ENCODE measurements at places on chromosomes 11 and 22.

- DNase-seq: no peak
Measured at GRCh38 chr11:114137838-114138237, 78.3 kb downstream of the ZBTB16 start.

DNA sequence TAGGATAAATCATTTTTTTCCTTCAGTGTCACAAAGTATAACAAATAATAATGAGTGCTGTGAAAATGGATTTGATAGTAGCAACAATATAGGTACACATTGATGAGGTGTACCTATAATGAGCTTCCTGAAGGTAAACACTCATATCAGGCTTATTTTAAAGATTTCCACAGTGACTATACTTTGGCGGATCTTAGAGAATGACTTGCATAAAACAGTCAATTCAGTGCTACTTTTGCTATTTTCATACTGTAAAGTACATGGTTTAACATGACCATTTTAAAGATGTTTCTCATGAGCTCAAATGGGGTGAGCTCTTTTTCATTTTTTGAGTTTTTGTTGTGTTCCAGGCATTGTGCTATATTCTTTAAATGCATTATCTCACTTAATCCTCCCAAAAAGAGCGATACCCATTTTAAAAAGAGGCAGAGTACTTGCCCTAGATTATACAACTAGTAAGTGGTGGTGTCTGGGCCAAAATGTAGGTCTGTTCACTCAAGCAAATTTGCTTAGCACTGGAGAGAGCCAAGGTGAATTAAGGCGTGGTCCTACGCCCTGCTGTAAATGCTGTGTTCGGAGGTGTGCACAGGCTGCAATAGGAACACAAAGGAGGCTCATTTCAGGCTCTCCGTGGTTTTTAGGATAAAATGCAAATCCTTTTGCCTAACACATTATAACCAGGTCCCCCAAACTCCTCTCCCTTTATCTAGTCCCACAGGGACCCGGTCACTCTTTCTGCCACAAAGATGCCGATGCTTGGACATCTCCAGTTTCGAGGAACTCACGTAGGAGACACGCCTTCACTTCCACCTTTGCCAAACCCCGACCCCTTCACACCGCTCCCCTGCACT lies 617 bp upstream of the ALKBH3 start:
- peak; percentile 7 for DNase-seq

DNA sequence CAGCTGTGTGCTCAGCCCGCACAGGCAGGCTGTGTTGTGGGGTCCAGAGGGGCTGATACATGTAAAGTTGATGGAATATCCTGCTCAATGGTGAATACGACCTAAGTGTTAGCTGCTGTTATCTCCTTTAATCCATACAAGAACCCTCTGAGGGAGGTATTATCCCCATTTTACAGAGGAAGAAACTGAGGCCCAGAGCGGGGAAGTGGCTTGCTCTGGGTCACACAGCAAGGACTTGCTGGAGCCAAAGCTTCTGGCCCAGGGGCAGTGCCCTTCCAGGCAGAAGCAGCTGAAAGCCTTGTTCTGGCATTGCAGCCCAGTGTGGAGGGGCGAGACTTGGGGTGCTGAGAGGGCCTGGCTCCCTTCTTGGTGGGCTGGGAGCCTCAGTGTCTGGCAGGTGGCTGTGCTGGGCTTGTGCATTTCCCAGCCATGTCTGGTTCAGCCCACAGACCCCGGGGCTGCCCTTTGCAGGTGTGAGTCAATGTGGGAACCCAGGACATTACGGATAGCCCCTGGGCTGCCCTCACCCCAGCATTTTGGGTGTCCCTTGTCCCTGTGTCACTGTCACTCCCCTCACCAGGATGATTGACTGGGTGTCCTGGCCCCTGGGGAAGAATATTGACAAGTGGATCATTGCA lies 10.4 kb downstream of the USP35 start:
- DNase-seq: no peak

- DNase-seq: no peak
Measured at GRCh38 chr11:1157341-1157644, 460 bp upstream of the MUC5AC start.

- DNase-seq: no peak
Measured at GRCh38 chr11:10274726-10275125, 19.3 kb downstream of the SBF2 start.

- no peak for DNase-seq
Measured at GRCh38 chr11:128294671-128295050, 292.7 kb downstream of the ETS1 start.

DNA sequence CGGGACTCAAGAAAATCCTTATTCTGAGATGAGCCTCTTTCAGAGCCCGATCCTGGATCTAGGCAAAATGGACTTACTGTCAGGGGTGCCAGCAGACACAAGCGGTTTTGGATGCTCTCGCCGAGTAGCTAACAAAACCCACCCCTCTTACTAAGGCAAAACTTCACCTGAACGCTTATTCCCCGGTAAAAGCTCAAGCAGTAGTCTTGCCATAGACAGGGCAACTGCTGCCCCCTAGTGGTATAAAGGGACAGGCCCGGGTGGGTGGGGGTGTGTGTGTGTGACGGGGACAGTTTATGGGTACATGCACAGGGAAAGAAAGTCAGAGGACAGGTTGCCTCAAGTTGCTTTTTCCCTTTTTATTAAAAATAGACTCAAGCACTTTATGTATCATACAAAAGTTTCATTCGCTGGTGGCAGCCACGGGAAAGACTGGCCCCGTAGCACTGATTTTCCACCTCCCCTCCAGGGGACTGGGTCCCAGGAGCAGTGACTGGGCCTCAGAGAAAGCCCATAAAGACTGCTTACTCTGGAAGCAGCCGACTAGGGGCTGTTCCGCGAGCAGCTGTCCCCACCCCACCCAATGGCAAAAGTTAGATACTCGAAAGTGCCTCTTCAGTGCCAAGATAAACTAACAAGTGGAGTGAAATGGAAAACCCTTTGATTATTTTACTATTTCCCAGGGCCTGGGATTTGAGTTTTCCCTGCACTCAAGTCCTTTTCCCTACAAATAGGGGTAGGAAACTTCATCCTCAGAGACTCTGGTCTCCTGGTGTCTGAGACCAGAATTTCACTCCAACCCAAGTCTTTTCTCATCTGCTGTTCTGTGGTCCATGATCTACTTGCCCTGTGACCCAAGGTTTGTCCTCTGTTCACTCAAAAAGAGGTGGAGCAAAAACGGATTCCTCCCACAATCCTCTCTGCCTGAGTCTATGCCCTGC lies 4.7 kb downstream of the YPEL4 start:
- peak; percentile 87 for DNase-seq

- DNase-seq: no peak
Measured at GRCh38 chr11:69925366-69926196, 106.4 kb upstream of the FGF3 start.

DNA sequence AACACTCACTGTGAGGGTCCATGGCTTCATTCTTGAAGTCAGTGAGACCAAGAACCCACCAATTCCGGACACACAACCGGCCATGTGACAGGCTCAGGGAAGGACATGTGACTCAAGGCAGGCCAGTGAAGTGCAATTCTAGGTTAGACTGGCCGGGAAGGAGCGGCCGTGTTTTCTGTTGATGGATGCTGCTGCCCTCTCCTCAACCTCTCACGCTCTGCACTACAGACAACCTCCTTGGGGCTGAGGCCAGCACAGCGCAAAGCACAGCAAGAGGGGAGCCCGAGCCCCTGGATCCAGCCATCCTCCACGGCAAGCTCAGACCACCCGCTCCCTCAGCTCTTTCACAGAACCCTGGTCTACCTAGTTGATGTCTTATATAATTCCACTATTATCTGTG lies 2.8 kb downstream of the NUDT8 start:
- DNase-seq: no peak

DNA sequence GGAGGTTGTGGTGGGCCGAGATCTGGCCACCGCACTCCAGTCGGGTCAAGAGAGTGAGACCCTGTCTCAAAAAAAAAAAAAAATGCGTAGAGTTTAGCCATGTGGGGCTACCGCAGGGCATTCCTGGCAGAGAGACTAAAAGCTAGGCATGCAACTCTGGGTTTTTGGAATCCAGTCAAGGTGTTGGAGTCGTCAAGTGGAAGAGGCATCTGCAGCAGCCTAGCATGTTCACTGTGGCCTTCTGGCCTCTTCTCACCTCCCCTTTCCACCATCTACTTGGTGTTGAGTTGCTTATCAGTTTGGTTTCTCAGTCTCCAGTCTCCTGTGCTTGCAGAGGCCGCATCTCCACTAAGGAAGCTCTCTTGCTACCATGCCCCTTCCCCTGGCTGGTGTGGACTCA lies 572.5 kb downstream of the NTM start:
- DNase-seq: no peak

- DNase-seq: no peak
Measured at GRCh38 chr11:108241330-108242037, 18.6 kb downstream of the ATM start.

DNA sequence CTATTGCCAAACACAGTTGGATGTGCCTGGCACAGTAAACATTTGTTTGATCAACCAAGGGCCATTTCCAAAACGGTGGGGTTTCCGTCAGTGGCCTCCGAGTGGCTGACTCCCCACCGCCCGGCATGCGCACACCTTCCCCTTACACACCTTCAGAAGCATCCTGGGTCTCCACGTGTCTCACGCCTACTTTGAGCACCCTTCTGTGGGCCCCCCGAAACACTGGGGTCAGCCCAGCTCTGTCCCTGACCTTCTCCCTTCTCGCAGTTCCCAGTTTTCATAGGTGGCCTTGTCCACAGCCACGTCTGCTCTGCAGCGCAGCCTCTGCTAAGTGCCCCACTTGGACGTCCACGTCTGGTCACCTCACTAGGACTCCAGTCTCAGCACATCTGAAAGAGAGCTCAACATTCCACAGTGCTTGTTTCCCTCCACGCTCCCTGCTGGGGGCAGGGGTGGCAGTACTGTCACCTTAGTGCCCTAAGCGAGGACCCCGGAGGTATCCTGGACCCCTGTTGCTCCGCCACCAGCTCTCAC lies 13.2 kb upstream of the SHANK2 start:
- DNase-seq: no peak

- DNase-seq: no peak
Measured at GRCh38 chr11:18526130-18526520, 617 bp downstream of the TSG101 start.

- no peak for DNase-seq
Measured at GRCh38 chr22:27292542-27293299, 508.8 kb downstream of the MN1 start.

DNA sequence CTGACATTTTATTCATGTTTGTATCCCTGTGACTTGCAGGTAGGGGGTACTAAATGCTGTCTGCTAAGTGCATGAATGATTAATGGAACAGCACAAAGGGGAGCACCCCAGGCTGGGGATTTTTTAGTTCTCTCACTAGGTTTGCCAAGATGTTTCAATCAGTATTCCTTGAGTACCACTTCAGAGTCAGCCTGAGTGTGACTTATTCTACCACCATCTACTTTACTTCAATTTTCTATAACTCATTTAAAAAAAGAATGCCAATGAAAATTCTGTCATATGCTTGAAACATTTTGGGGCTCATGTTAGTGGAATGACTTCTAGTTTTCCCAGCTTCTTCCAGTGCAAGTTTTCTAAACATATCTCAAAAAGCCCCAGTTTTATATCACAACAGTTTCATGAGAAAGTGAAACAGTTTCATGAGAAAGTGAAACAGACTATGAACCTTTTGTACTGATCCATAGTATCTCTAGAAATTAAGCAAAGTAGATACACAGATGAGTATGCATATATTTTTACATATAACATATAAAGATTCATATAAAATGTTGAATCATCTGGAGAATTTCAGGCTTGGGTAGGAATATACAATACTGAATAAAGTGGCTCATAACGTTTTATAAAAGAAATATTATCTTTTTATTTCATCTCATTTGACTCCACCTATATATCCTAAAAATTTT lies 252.4 kb downstream of the GRM5 start:
- DNase-seq: no peak

DNA sequence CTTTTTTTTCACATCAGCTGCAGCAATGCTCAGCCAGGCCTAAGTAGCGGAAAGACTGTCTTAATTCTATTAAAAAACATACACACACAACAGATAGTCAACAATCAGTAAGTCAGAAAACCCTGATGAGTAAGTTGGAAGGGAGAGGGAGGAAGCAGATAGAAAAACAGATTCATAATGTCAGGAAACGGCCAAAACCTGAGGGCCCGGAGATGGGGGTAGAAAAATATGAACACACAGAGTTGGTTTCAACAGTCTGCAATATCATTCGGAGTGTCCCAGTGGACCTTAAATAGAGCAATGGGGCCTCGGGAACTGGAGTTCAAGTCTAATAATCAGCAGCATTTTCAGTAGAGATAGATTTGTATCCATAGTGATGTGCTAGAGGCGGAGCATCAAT lies 14.8 kb downstream of the LRRC55 start:
- no peak for DNase-seq

- no peak for DNase-seq
Measured at GRCh38 chr11:103618528-103618927, 417.9 kb upstream of the DDI1 start.

GRCh38 chr11:105168457-105168856 lies 28.9 kb upstream of the CARD18 start:
- DNase-seq: no peak

GRCh38 chr11:11461473-11461872 lies 108.4 kb upstream of the CSNK2A3 start:
- no peak for DNase-seq

DNA sequence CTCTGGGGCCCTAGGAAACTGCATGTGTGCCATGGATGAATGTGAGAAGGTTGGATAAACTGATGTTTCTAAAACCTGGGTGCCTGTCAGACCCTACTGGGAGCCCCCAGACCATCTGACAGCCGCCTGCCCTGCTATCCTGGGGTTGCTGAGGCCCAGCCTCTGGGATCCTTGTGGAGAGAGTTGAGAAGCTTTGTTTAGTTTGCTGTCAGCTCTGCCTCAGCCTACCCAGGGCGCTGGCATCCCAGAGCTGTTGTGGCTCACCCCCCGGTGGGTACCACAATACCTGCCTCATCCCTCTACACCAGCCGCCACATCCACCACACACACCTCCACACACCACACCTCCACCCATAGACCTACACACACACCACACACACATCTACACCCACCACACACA lies 38.5 kb upstream of the HMOX1 start:
- no peak for DNase-seq

DNA sequence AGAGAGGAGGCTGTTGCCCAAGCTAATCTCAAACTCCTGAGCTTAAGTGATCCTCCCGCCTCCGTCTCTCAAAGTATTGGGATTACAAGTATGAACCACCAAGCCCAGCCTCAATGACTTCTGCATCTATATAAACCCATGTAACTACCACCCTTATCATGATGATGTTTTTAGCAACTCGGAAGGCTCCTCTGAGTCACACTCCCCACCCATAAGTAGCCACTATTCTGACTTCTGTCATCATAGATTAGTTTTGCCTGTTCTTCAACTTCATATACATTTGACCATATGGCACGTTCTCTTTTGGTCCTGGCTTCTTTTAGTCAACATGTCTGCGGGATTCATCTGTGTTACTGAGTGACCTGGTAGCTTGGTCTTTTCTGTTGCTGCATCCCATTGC lies 6.4 kb upstream of the FOSL1 start:
- no peak for DNase-seq

GRCh38 chr11:73797457-73797856 lies 9.8 kb downstream of the MRPL48 start:
- no peak for DNase-seq

DNA sequence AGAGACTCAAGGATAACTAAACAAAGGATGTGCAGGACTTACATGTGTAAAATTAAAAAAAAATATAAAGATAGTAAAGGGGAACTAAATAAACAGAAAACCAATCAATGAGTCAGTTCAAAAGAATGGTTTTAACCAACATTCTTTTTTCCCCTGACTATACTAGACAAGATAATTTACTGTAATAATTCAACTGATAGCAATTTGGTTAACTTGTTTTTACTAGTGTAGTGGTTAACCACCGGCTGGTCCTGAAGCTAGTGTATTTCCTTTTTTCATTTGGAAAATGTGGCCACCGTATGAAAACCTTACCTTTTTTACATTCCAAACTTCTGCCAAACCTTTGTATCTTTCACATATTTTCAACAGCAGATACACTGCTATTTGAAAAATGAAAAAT lies 123.1 kb downstream of the ARHGAP42 start:
- no peak for DNase-seq
